ENCODE measurements at places on chromosomes 13 and 19.

DNA sequence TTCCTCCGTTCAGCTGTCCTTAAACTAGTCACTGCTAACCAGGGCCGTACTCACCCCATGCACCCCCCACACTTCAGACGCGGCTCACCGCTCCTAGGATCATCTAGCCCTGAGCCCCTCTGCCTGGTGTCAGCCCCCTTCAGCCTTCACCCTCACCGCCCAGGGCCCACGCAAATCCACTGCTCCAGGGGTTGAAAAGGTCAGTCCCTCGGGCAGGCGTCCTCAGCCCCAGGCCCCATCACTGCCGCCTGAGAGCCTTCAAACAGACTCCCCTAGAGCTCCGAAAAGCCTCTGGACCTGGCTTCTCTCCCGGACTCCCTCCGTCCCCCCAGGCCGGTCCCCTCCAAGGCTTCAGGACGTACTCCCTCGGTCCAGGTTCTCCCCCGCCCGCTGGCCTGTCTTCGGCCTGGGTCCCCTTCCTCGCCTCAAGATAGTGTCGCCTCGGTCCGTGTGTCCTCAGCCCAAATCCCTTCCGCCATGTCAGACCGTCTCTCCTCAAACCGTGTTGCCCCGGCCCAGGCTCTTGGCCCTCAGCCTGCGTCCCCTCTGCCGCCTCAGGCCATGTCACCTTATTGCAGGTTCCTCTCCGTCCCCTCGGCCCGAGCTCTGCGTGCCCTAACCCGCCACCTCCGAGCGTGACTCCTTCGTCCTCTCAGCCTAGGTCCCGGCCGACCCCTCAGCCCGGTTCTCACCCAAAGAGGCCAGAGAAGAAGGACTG is 553 bp downstream of the NAPA start:
- H3K27me3 ChIP-seq: peaks cover 10% of the 10 kb centered on the region
- peaks cover 42% of the 10 kb centered on the region for H3K4me1 ChIP-seq
- H3K4me3 ChIP-seq: peak overlapping the region; percentile 99
- H3K36me3 ChIP-seq: peaks cover 9% of the 10 kb centered on the region
- H3K27ac ChIP-seq: peak overlapping the region; percentile 99

- no peak for DNase-seq
- peaks cover 25% of the 10 kb centered on the region for H3K4me1 ChIP-seq
- H3K27me3 ChIP-seq: peaks cover 1% of the 10 kb centered on the region
- no peak overlapping the region for H3K27ac ChIP-seq
- H3K36me3 ChIP-seq: peaks cover 20% of the 10 kb centered on the region
Observed at GRCh38 chr19:5038631-5039271, 69.8 kb downstream of the KDM4B start.

- no peak overlapping the region for H3K27ac ChIP-seq
- no peaks in the 10 kb centered on the region for H3K36me3 ChIP-seq
- no peak for DNase-seq
- no peak overlapping the region for H3K4me3 ChIP-seq
- H3K27me3 ChIP-seq: peaks cover 11% of the 10 kb centered on the region
Observed at GRCh38 chr13:109610517-109610916, 175.9 kb downstream of the IRS2 start.

DNA sequence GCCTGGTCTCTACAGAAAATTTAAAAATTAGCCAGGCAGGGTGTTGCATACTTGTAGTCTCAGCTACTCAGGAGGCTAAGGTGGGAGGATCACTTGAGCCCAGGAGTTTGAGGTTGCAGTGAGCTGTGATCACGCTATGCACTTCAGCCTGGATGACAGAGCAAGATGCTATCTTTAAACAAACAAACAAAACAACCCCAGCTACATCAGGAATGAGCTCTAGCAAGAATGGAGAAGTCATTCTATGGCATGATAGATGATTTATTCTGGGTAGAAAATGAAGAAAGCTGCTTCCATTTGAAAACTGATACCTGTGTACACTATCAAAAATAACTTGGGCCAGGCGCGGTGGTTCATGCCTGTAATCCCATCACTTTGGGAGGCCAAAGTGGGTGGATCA is 15.8 kb upstream of the SHISA2 start:
- DNase-seq: peak; percentile 0
- no peak overlapping the region for H3K27ac ChIP-seq
- no peaks in the 10 kb centered on the region for H3K36me3 ChIP-seq
- peaks cover 15% of the 10 kb centered on the region for H3K27me3 ChIP-seq
- H3K4me3 ChIP-seq: no peak overlapping the region
- no peaks in the 10 kb centered on the region for H3K4me1 ChIP-seq

DNA sequence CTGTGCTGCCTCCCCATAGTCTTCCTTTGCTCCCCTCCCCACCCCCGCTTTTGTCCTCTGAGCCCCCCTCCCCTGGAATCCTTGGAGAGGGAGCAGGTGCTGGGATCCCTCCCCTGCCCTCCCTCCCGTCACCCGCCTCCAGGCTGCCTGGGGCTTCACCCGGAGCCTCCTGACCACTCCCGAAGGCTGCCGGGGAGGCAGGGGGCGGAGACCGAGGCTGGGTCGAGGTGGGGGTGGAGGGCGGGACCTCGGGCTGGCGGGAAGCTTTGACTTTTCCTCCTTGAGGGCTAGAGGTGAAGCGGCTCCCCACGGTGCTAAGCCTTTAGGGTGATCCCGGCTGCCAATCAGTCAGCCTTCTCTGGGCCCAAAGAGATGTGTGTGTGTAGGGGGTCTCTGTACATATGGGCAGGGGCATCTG is 1.5 kb downstream of the KMT5C start:
- no peaks in the 10 kb centered on the region for H3K36me3 ChIP-seq
- peaks cover 33% of the 10 kb centered on the region for H3K4me1 ChIP-seq
- peak overlapping the region; percentile 91 for H3K4me3 ChIP-seq
- H3K27ac ChIP-seq: peak overlapping the region; percentile 100

DNA sequence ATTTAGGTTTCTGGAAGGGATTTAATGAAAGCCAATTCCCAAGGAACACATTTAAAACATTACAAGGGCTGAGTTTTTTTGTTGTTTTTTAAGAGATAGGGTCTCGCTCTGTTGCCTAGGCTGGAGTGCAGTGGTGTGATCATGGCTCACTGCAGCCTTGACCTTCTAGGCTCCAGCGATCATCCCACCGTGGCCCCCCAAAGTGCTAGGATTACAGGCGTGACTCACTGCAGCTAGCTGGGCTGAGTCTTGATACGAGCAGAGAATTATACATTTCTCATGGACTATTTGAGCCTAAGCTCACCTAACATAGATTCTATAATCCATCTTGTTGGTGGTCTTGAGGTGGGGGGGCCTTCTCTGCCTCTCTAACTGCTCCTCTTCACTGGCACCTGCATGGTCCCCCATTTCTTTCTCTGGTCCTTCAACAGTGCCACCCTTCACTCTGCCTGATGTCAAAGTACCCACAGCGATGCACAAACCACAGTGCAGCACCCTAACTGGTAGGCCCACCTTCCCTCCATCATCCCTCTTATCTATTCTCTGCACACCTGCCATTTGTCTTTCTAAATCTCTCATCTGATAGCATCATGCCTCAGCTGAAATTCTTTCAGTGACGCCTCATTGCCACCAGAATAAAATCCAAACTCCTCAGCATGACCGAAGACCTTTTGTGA is 37.4 kb downstream of the DOCK9 start:
- peaks cover 6% of the 10 kb centered on the region for H3K36me3 ChIP-seq
- no peak overlapping the region for H3K4me3 ChIP-seq
- DNase-seq: no peak
- peaks cover 2% of the 10 kb centered on the region for H3K27me3 ChIP-seq

DNA sequence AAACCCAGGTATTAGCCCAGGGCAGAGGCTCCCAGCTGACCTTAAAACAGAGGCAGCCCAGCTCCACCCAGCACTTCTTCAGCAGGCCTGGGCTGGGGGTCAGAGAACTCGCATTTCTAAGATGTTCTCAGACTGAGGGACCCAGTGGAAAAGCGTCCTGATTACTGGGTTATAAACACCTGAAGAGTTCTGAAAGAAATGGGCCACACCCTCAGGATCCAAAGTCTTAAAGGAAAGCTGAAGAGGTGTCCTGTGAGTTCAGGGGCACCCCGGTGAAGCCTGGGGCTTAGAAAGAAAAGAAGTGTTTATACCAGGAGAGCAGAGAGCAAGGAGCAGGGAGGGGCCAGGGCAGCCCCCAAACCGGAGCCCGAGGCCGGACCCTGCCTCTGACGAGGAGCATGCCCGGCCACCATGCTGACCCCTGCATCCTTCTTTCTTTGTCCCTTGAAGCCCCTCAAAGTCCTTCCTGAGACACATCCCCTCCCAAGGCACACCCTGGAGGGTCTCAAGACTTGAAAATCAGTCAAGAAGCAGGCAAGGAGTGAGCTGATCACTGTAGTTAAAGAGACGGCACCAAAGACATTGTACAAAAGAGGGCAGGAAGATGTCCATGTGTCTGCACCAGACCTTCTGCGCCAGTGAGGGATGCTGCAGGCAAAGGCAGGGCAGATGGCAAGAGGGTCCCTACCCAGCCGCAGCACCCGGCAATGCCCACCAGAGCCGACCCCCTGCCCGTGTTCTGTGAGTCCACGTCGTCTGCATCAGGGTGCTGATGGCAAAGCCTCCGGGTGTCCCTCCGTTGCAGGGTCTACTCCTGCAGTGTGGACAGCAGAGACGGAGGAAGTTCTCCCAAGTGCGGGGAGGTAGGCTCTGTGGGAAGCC is 10.6 kb upstream of the RAB20 start:
- DNase-seq: no peak
- no peak overlapping the region for H3K4me3 ChIP-seq
- peaks cover 10% of the 10 kb centered on the region for H3K4me1 ChIP-seq
- H3K27ac ChIP-seq: no peak overlapping the region
- no peaks in the 10 kb centered on the region for H3K36me3 ChIP-seq
